ENCODE measurements at places on chromosomes 13 and 19.

DNA sequence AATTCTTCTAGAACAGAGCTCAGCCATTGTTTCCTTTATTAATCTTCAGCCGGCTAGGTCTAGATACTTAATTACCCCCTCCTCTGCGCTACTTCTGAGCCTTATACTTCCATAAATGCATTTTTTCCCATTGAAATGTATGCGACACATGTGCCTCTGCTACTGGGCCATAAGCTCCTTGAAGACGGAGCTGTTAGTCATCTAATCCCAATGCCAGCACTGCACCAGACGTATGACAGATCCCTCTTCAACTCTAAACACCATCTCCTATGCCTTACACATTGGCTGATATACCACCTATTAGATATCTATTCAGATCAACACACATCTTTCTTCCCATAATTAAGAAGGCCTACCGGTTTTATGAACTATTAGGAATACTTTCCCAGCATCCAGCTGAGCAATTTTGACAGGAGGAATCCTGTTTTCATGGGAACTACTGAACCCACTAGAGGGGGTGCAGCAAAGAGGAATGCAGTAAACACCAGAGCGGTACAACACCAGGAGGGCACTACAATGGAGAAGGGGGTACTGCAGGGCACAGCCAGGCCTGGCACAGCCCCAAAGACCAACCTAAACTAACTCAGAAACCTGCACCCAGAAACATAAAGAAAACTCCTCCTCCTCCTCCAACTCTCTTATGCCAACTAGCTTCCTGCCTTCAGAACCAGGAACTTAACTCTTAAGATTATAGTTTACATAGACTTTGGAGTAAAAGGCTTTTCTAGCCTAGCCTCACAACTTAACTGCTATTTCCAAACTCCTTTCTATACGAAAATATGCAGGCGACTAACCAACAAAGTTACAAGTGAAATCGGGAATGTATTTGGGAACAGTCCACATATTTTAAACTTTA is 18.7 kb downstream of the STK24 start:
- no peak for DNase-seq

- no peak for DNase-seq
Measured at GRCh38 chr13:85693889-85694511, 105.2 kb downstream of the SLITRK6 start.

DNA sequence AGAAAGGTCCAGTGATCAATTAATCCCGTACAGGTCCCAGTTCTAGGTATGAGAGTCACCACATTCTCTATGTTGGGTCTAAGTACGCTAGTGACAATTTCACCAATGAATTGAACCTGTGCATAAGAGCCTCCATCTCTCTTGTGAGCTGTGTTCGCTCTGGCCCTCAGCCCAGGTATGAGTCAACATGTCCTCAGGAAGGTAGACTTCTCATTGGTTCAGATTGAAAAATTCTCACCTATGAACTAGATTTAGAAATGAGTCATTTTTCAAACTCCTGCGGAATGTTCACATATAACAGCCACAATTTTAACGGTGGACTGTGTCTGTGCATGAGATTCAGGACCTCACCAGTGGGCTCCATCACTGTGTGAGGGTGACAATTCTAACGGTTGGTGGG is 12.7 kb upstream of the ZNF43 start:
- no peak for DNase-seq

DNA sequence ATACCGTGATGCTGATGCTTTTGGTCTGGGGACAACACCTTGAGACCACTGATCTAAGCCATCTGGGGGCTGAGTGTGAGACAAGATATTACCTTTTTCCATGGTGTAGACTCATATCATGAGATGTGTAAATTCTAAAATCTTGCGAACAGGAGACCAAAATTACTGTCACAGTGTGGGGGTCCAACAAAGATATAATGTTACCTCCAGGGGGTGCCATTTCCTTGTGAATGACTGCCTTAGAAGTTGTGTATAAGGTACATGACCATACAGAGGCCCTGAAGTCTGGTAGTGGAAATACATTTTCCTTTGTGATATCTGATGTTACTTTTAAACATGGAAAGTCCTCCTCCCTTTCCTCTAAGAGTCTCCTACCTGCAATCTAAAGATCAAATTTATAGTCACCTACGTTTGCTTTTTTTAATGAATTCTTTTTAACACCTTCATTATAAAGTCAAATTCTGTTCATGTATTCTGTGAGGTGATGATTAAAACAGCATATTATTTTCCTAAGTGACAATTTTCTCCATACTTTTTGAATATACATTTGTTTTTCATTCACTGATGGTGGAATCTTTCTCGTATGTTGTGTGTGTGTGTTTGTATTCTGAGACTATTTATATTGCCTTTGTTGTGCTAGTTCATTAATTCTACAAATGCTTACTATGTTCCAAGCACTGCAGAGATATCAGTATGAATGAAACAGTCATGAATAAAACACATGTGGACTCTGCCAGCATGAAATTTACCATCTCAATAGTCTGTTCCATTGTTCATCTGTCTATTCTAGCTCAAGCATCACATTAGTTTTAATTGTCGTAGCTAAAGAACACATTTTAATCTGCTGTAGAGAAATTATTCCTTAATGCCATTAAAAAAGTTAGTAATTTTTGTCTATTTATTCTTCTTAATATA is 113.7 kb downstream of the RFC3 start:
- DNase-seq, result no peak

DNA sequence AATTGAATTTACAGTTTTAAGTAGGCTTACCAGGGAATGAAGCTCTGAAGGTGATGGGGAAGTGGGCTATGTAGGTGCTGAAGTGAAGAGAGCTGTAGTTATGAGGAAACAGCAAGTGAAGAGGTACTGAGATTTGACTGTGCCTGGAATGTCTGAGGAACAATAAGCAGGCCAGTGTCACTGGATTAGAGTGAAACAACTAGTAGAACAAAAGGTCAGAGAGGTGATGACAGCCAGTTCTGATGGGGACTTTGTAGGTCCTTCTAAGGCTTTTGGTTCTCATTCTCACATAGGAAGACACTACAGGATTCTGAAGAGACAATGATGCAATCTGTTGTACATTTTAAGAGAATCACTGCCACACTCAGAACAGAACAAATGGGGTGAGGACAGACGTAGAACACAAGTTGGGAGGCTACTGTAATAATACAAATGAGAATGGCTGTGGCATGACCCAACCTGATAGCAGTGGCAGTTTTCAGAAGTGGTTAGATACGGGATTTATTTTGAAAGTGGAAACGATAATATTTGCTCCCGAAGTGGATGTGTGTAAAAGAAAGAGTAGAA is 130.8 kb downstream of the MYCBP2 start:
- DNase-seq, result no peak

DNA sequence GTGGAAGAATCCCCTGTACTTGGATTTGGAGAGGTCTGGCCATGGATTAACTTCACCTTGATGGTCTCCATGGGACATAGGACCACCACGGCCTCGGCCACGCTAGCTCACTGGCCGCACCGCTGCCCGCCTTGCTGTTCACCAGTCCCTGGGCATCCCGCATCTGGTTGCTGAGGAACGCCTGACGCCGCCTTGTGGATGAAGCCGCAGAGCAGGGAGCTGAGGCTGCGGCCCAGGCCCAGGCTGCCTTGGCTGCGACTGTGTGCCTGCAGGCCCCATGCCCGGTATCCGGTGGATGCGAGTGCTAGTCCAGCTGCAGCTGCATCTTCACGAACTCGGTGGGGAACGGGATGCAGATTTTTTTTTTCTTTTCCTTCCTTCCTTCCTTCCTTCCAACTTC is 1407.1 kb downstream of the UQCRFS1 start:
- DNase-seq, result no peak

- no peak for DNase-seq
Measured at GRCh38 chr19:9345005-9345404, 17.8 kb upstream of the ZNF177 start.

GRCh38 chr13:107119989-107120881 is 552.3 kb upstream of the ARGLU1 start:
- no peak for DNase-seq

DNA sequence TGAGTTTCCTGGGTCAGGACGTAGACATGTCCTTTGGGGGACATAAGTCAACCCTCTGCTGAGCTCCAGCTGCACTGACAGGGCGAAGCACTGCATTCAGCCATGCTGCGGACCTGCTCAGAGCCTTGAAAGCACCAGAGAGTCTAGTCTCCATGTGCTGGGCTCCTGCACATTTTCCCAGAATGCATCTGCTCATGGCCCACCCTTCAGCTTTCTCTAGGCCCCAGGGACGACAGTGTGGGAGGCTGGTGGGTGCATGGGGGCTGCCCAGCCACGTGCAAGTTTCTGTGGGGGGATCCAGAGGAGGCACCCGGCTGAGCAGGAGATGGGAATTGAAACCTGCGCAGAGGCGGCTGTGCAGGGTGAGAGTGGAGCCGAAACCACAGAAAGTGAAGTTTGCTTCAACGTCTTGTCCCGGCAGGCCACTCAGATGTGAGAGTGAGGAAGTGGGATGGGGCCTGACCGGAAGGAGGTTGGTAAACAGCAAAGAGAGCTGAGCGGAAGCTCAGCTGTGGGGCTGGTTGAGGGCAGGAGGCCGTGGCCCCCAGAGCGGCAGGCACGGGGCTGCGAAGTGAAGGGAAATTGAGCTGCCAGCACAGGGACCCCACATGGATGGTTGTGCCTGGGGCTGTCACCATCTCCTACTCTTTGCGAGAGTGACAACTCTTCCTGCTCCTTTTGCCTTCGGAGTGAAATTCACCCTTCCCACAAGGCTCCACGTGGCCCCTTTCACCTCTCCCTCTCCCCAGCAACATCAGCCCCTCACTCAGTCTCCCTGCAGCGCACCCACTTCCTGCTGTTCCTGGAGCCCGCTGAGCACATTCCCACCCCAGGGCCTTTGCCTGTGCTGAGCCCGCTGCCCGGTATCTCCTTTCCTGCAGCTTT is 11.8 kb downstream of the PGLS start:
- no peak for DNase-seq

GRCh38 chr13:79003989-79004898 is 345.3 kb upstream of the OBI1 start:
- no peak for DNase-seq

DNA sequence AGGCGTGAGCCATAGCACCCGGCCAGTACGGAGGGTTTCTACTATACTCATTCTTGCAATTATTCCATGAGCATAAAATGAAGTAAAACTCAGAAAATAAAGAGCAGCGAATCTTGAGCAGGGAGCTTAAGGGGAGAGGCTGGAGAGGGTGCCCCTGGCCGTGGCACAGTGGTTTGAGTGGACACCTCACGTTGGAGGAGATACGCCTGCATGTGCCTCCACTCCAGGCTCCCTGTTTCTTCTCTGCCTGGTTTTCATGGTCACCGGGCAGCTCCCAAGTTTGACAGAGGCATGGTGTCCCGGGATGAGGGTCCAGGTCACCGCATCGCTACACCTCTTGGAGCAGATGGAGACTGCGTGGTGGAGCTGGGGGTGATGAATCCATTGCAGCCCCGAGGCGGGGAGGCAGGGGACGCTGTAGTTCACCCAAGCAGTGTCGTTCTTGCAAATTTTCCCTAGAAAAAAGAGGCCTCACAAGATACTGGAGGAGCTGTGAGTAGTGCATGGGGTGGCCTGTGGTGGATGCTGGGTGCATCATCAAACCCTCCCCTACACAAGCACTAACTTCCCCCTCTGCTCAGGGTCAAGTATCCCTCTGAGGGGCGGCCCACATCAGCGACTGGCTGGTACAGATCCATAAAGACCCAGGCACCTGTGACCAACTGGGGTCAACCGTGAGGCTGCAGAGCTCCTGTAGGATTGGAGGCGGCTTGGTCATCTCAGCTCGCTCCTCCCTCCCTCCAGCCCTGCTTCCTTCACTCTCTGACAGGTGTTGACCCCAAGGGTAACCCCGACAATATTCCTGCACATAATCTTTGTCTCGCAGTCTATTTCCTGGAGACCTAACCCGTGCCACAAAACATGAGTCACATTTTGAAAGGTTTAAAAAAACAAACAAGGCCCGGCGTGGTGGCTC is 3.6 kb upstream of the MIER2 start:
- no peak for DNase-seq

GRCh38 chr13:37652596-37652995 is 54.0 kb upstream of the POSTN start:
- DNase-seq, result no peak

DNA sequence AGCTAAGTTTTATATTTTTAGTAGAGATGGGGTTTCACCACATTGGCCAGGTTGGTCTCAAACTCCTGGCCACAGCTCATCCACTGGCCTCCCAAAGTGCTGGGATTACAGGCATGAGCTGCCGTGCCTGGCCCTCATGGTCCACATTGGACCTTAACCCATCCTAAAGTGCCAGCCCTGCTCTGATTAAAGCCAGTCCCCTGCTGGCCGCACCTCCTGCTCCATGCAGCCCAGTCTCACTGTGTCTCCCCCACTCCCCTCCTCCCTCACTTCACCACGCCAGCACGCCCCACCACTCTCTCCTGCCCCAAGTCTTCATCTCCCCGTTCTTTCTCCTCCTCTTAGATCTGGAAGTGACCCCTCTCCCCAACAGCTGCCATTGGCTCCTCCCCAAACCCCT is 16.7 kb upstream of the SDHAF1 start:
- DNase-seq, result no peak

DNA sequence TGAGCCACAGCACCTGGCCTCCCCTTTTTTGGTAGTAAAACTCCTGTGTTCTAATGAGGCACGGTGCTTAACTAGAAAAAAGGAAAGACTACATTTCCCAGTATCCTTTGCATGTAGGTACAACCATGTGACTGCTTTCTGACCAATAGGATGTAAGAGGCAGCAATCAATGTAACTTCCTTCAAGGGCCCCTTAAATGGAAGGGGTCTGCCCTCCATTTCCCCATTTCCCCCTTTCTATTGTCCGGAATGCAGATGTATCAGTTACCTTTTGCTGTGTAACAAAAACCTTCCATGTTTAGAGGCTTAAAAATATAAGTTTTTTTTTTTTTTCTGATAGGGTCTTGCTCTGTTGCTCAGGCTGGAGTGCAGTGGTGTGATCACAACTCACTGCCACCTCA is 2.2 kb downstream of the GPR32 start:
- DNase-seq, result no peak

DNA sequence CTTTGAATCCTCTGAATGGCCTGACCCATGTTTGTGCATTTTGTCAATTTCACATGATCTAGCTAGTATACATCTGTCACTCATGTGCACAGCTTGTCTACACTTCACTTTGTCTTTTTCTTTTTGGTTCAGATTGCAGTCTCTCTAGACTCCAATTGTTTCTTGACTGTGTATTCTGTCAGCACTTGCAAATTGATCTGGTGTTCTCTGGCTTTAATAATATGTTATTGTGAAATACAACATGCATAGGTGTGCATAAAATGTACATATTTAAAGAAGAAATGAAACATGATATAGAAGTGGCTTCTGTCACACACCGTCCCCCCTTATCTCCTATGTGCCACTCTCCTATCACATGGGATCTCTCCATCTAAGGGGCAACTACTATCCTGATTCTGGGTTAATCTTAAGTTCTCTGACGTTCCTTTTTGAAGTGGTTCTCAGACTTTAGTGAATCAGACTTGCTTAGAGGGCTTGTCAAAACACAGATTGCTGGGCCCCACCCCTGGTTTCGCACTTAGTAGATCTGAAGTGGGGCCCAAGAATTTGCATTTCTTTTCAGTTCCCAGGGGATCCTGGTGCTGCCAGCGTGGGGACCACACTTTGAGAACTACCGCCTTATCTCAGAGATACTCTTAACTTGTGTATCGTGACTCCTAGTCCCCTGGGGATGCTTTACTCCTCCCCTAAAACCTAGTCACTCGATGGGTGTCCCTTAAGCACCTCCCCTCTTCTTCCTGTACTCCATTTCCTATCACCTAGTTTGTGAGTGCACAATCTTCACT is 5.8 kb downstream of the KRTDAP start:
- DNase-seq, result no peak
